ENCODE measurements at places on chromosomes 1 and 21.

DNA sequence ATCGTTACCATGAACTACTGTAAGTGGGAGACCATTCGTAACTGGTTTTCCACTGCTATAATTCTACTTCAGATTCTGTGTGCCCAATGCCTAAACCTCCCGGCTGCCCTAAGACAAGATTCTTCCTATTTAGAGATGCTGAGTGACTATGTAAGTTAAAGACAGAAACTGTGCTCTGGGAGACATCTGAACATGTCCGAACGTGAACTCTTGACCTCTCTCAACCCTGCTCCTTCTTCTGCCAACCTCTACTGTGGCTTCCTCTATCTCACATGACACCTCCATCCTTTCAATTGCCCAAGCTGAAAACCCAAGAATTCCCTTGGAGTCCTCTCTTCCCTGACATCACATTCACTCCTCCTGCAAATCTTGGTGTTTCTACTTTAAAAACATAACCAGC, 182.9 kb downstream of the AKT3 start:
- no peak for DNase-seq

- DNase-seq = no peak
Observed at GRCh38 chr1:66415866-66416265, 118.1 kb upstream of the SGIP1 start.

DNA sequence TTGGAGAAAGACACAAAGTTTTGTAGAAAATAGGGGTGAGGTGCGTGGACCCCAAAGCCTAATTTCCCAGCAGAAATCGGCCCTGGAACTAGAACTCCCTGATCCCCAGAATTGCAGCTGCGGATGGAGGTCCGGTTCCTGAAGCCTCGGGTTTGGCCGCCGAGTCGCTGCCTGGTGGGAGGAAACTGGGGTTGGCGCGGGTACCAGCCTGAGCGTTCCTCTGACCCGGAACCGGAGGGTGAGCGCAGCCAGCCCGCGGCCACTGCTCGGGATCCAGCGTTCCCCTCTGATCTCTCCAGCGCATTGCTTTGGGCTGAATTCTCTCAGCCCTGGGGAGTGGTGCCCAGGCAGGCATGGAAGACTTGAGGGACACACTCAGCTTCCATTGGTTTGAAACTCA, 1.6 kb downstream of the ST6GALNAC5 start:
- no peak for DNase-seq

- no peak for DNase-seq
Observed at GRCh38 chr1:44483089-44483874, 78.2 kb downstream of the RNF220 start.

DNA sequence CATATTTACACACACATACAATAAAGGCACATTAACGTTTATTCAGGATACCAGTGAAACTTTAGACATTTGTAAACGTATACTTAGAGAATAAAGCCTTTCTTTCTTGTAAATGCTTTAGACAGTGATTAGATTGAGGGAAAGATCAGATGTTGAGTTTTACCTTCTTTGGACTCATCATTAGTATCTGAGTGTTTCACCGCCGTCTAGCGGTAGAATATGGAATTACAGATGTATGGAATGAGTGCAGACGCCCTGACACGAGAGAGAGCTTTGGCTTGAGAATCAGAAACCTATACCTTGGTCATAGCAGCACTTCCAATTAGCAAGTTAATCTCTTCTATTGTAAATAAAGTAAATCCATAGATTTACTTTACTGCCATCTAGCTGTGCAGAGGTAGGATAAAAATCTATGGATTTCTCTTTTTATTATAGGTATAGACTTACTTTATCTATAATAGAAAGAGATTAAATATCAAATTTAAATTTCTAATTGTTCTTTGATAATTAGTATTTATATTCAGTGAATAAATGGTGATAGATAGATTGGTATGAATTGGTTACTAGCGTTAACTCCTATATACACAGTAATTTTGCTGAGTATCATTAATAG, 12.6 kb downstream of the FLG2 start:
- no peak for DNase-seq

- no peak for DNase-seq
Observed at GRCh38 chr1:94648225-94649007, 106.9 kb upstream of the F3 start.

GRCh38 chr1:68938051-68938666, 441.3 kb upstream of the DEPDC1 start:
- no peak for DNase-seq

GRCh38 chr1:160408864-160409263, 8.5 kb downstream of the VANGL2 start:
- no peak for DNase-seq

DNA sequence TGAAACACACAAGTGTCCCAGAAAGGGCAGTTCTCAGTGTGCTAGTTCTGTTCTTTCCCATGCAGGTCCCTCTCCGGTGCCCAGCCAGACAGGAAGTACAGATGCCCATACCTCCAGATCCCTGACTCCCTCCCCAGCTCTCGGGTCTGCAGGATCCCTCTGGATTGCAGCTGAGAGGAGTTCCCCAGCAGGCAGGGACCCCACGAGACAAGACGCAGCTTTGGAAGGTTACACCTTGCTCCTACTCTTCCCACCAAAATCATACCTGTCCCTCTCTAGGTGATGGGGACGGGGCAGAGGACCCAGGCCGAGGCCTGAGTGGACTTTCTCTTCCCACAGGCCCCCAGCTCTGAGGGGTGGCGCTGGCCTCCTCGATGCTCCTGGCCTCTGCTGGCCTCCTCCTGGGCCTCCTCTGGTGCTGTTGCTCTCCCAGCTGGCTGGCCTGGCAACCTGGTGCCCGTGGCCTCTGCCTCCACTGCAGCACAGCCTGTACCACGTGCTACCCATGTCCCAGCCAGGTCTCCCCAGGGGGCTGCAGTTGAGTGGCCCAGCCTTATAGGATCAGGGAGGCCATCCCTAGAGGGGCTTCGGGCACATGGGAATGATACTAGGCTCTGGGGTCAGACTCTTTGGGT, 9.4 kb downstream of the LDLRAD2 start:
- DNase-seq = no peak

DNA sequence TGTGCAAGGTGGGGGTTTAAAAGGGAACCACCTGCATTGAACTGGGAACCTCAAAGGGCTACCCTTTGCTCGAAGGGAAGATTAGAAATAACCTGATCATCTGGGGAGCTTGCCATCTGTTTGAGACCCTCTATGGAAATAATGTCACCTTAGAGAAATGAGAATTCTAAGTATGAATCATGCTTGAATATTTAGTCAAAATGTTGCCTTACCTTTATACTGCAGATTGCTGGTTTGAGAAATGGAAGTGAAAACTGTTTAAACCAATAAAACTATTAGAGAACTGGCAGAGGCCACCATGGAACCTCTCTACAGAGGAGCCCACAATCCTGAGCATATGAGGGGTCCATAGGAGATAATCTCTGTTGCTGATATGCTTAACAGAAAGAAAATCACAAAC, 131.2 kb upstream of the FAM78B start:
- no peak for DNase-seq

GRCh38 chr1:230288641-230289349, 137.3 kb downstream of the PGBD5 start:
- DNase-seq = no peak

DNA sequence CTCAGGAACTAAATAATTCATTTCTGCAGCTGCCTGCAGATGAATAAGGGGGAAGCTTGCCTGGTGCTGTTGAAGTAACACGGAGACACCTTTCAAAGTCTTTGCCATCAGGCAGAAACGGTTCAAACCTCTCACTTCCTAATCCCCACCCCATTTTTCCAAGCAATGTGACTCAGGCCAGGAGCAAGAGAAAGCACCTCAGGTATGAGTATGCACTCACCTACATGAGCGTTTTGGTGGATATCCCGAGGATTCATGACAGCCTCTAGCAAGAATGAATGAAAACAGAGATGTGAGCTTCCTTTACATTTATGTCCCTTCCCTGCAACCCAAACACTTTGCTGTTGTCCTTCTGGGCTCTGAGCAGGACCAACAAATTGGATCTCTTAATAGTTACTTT, 63.4 kb upstream of the LAX1 start:
- no peak for DNase-seq

DNA sequence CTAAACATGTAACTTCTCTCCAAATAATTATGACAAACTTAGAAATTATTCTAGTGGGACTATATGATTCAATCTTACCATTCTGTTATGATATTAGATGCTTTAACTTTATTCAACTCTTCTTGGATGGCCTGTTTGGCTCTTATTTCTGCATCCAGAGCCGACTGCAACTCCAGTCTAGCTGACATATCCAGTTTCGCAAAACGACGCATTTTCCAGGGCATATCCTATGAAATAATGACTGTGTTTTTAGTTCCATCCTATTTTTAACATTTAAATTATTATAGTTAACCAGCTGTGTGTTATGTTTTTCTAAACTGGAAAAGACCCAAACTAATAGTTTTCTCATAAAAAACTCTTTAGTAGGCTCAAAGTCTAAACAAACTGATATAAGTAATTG, 133.7 kb downstream of the COQ8A start:
- no peak for DNase-seq

DNA sequence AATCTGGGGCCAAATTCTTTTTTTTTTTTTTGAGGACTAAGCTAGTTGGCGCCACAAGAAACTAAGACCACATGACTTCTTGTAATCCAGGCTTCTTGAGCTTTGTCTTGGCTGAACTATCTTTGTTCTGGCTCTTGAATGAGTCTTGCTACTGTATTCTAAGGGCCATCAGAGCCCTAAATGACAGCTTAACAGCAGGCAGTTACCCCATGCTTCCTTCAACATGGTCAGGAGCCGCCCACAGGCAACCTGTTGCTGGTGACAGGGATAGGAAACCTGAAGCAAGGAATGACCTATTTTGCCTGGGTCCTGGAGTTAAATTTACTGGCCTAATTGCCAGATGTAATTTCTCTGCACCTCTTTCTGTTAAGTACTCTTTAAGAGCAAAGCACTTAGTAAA, 188.2 kb upstream of the PLXNA2 start:
- DNase-seq = no peak

- DNase-seq = peak; percentile 24
Observed at GRCh38 chr1:63621698-63622097, 28.5 kb downstream of the PGM1 start.

DNA sequence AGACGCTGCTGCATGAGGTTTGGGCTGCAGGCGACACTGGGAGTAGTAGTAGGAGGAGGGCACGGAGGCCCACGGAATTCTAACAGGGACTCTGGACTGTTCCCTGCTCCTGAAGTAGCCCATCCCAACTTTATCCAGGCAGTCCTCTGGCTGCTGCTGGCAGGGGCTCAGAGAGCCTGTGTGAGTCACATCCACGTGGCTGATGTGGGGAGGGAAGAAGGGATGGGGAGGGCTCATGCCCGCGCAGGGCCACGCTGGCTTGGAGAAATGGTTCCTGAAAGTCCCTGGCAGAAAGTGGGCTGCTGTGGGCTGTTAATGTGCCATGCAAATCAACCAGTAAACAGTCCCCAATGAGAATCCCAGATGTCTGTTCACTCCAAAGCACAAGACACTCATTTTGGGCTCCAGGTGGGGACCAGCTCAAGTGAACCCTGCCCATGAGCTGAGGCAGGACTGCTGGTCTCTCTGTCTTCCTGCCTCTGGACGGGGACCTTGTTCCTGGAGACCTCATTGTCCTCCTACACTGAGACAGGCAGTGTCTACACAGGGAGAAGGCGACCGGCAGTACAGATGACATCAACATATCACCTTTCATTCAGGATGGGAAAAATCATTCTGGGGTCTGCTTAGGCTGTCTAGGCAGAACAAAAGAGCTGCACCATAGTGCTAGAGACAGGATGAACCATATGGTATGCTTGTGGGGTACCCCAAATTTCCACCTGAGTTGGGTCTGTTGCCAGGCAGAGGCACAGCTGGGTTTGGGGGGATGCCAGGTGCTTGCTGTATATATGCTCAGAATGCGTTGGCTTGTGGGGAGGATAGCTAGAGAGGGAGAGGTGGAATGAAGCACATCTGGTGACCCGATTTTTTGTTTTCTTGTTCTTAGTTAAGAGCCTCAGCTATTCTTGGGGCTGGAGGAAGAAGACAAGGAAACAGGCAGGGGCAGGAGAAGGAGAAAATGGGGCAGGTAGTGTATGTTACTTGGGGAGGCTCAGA, 57.9 kb upstream of the FMOD start:
- DNase-seq = peak; percentile 42

DNA sequence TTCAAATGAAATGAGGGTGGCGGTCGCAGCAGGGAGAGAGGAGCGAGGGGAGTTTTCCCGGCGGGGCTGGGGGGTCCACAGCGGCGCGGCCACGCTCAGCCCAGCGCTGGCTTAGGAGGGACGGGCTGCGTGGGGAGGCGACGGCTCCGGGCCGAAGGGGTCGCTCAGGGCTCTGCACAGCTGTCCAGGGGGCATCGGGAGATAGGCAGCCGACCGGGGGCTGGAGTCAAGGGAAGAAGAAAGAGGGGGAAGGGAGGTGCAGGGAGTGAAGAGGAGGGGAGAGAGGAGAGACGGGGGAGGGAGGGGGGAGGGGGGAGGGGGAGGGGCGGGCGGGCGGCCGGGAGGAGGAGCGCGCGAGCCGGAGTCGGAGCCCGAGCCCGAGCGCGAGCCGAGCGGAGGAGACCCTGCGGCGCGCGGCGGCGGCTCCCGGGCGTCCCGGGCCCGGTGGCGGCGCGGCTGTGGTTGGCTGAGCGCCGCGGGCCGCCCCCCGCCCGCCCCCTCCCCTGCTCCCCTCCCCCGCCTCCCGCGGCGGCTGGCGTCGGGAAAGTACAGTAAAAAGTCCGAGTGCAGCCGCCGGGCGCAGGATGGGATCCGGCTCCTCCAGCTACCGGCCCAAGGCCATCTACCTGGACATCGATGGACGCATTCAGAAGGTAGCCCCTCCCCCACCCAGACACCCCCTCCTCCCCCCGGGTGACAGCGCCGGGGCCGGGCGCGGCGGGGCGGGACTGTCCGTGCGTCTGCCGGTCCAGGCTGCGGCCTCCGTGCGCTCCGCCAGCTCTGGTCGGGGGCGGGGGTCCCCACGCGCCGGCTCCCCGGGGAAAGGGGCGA, at the start of gene PDE9A:
TSS of gene PDE9A (plus strand) at position 391 of the 831 bp plus-strand sequence. CDS start at position 585, 194 bp downstream.
- no peak for DNase-seq

- DNase-seq = no peak
Observed at GRCh38 chr21:43299441-43300277, 127.3 kb downstream of the SIK1 start.

- no peak for DNase-seq
Observed at GRCh38 chr1:183776731-183777130, 28.2 kb upstream of the RGL1 start.

DNA sequence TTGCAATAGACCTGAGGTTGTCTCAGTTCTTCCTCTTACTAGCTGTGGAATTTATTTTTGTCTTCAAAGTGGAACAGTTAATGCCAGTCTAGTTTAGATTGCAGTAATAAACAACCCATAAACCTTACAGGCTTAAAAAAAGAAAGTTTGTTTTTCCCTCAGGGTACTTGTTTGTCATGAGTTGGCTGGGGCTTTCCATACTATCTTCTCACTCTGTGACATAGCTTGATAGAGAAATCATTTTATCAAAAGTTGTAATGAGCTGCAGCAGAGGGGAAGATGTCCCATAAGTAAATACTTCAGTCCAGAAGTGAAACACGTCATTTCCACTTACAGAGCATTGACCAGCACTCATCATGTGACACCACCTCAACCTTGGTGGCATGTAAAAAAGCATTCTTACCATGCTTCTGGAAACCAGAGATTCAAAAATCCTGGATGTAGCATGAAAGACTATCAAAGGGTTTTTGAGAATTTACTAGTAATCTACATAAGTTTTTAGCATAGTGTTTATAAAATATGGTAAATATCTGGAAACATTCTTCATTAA, 62.8 kb upstream of the COL11A1 start:
- DNase-seq = no peak
